ENCODE measurements at places on chromosomes 7 and 10. TPM values are rescaled to one million over a fixed set of nuclear protein-coding genes. Genes with fewer than 3 reads are reported as not detected.

TRPV5 gene
- polyA plus RNA-seq, result 0.03 TPM

HTR7 gene
- not detected for polyA plus RNA-seq

MALRD1 gene
- not detected for polyA plus RNA-seq

DYDC2 gene
- polyA plus RNA-seq, result not detected

OR6B1 gene
- not detected for polyA plus RNA-seq

ZSCAN21 gene
- polyA plus RNA-seq, result 4.3 TPM

NUTM2B gene
- polyA plus RNA-seq, result 0.60 TPM

MICALL2 gene
- polyA plus RNA-seq, result 39.6 TPM

GARIN1A gene
- 0.87 TPM for polyA plus RNA-seq

OR2A12 gene
- not detected for polyA plus RNA-seq

COL26A1 gene
- 0.13 TPM for polyA plus RNA-seq

HYAL4 gene
- polyA plus RNA-seq, result not detected

OSBPL3 gene
- polyA plus RNA-seq, result 0.60 TPM

C10orf105 gene
- not detected for polyA plus RNA-seq

PON3 gene
- 1.8 TPM for polyA plus RNA-seq

NPVF gene
- polyA plus RNA-seq, result not detected

HTR5A gene
- not detected for polyA plus RNA-seq

ZNF365 gene
- polyA plus RNA-seq, result 0.16 TPM

UCMA gene
- not detected for polyA plus RNA-seq

CNPY1 gene
- polyA plus RNA-seq, result not detected

PAPSS2 gene
- 88.9 TPM for polyA plus RNA-seq

VPS37D gene
- polyA plus RNA-seq, result 1.0 TPM

SDK1 gene
- polyA plus RNA-seq, result not detected

IKZF1 gene
- polyA plus RNA-seq, result 1.8 TPM

ERCC6 gene
- 4.4 TPM for polyA plus RNA-seq

CACNB2 gene
- polyA plus RNA-seq, result 4.7 TPM

H2BK1 gene
- not detected for polyA plus RNA-seq

GNG11 gene
- polyA plus RNA-seq, result 34.2 TPM

TRUB1 gene
- polyA plus RNA-seq, result 7.8 TPM

KCNMA1 gene
- polyA plus RNA-seq, result 15.3 TPM

KLHDC10 gene
- polyA plus RNA-seq, result 11.5 TPM

C10orf90 gene
- 0.03 TPM for polyA plus RNA-seq

CASD1 gene
- 9.9 TPM for polyA plus RNA-seq

NANOS1 gene
- not detected for polyA plus RNA-seq

FBXL13 gene
- 0.38 TPM for polyA plus RNA-seq

GRM3 gene
- not detected for polyA plus RNA-seq

CYP2W1 gene
- polyA plus RNA-seq, result not detected

CLRN3 gene
- 88.9 TPM for polyA plus RNA-seq

LRRC18 gene
- polyA plus RNA-seq, result not detected

PLEKHS1 gene
- polyA plus RNA-seq, result 1.4 TPM

ECD gene
- polyA plus RNA-seq, result 12.0 TPM

LAMB1 gene
- 16.9 TPM for polyA plus RNA-seq

THNSL1 gene
- polyA plus RNA-seq, result 1.2 TPM

GPR26 gene
- not detected for polyA plus RNA-seq

GDF2 gene
- polyA plus RNA-seq, result not detected

ACTA2 gene
- polyA plus RNA-seq, result 43.7 TPM

LRRC61 gene
- polyA plus RNA-seq, result 10.8 TPM

SYT15B gene
- 1.1 TPM for polyA plus RNA-seq

CALCR gene
- polyA plus RNA-seq, result 0.03 TPM

ADRB1 gene
- polyA plus RNA-seq, result 0.55 TPM

TRIM50 gene
- 3.0 TPM for polyA plus RNA-seq

TRIM73 gene
- polyA plus RNA-seq, result not detected

AFAP1L2 gene
- 7.9 TPM for polyA plus RNA-seq

GDI2 gene
- 201 TPM for polyA plus RNA-seq

TBX20 gene
- not detected for polyA plus RNA-seq

METTL27 gene
- 12.3 TPM for polyA plus RNA-seq

Measured in sigmoid colon (tissue), 7 donors.